ENCODE measurements at places on chromosomes 7 and 10.
A peak's percentile ranks its signal among the peaks of the same experiment; 100 is the strongest.

DNA sequence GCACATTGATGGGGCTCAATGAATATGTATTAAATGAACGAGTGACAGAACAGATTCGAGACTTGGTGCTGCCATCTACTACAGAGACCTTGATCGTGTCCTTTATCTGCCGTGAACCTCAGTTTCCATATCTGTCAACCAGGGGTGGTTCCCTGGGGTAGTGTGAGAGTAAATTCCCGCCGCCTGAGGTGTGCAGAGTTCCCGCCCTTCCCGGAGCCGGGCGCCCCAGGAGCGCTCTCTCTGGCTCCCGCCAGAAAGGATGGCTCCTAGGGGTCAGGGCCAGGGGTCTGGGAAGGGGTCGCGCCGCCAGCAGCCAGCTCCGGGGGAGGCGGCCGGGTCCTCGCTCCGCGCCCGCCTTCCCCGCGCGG lies 333 bp upstream of the PLCE1 start:
- no peak for DNase-seq

DNA sequence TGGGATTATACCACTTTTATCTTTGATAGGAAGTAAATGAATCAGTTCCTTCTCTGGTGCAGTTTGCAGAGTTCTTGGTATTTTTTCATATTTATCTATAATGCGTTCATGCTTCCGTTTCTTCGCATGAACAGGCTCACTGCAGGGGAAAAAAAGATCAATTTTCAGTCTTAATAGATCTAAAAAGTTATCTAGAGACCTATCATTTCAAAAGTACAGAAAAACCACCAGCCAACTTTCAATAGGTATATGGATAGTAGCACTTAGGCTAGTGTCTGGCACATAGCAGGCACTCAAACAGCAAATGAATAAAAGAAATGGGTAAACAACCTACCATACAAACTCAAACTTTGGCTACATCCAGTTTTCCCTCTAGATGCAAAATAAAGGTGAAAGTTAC lies 5.5 kb downstream of the NOC3L start:
- no peak for DNase-seq

GRCh38 chr10:29005988-29006387 lies 282.9 kb upstream of the LYZL1 start:
- DNase-seq = no peak

DNA sequence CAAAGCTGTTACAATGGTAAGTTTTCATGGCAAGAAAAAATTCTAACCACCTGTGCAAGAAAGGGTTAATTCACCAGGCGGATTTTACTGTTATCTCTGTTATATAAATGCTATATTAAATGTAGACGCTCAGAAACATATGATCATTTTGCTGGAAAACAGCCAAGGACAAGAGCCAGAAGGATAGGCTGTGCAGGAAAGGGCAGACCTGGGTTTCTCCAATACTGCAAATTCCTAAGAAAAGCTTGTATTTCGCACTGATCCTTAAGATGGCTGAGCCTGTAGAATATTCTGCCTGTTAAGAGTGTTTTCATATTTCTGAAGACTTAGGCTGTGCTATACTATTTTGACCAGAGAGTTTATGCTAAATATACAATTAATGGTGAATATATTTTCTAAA lies 564.1 kb upstream of the KCND2 start:
- DNase-seq = peak; percentile 29

DNA sequence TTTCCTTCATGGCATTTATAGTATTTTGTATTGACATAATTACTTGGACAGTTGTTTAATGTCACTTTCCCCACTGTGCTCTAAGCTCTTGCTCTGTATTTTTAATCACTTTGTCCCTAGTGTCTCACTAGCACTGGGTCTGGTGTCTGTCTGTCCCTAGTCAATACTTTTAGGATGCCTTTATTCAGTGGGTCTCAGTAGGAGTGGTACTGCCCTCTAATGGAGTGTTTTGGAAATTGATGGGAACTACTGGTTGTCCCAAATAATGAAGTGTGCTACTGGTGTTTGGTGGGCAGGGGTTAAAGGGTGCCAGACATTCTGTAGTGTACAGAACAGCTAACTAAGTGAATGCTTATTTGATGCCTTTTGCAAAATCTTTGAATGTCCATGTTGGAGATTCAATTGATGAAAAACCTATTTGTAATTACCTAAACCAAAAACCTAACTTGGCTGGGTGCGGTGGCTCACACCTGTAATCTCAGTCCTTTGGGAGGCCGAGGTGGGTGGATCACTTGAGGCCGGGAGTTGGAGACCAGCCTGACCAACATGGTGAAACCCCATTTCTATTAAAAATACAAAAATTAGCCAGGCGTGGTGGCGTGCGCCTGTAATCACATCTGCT lies 33.3 kb downstream of the CDK14 start:
- DNase-seq = peak; percentile 60

DNA sequence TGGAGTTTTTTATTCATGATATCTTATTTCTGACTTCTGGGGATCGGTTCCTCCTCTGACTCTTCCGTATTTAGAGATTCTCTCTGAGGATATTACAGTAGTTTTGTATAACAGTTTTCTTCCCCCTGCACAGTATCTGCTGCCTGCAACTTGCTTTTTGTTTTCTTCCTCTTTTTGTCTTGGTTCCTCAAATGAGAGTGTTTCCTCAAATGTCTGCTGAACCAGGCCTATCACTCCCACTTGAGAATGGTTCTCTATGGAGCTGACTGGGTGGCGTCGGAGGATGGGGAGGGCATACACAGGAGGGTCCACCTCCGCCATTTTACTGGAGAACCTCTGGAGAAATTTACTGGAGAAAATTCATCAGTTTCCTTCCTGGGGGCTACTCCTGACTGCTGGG lies 27.7 kb downstream of the ARHGAP22 start:
- no peak for DNase-seq

DNA sequence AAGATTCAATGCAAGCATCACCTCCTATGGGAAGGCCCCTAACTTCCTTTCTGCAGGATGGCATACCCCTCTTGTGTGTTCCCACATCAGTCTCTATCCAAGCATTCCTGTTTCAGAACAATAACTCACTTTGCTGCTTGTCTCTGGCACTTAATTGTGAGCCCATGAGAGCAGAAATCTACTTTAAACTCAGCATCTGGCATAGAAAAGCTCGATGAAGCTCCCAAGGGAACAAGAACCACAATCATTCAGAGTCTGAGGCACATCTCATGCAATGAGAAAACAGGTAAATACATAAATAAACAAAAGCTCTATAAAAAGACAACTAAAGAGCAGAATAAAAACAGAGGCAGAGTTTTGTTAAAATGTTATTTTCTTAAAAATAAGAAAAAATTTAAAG lies 66.2 kb downstream of the VPS41 start:
- DNase-seq = no peak

GRCh38 chr10:63384001-63384400 lies 81.8 kb downstream of the JMJD1C start:
- no peak for DNase-seq

Measured in iris pigment epithelial cell (primary cell).